CD4-positive, alpha-beta T cell treated with Interleukin-17A for 1 hour (primary cell): ENCODE measurements at places on chromosomes 12 and 14.

DNA sequence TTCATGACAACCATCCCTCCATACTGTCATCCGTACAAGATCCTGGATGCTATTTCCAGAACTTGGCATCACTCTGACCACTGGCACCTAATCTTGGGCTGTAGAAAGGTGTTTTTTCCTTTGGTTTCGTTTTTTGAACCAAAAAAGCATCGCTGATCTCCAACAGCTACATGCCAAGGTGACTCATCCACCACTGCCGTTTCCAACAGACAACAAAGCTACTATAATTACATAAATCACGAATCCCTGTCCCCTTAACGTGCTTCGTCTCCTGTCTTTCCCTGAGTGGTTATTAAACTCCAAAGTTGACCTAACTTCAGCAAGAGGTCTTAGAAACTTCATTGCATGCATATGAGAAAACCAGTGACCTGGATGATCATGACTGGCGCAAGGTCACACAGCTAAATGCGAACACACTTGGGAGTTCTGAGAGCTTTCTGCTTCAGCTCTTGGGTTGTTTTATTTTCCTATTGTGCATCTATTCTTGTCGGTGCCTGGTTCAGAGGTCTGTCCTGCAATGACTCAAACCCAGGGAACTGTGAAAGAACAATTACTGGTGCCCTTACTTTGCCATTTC is 99.9 kb downstream of the PPM1H start:
- no peak for DNase-seq

- no peak for DNase-seq
Observed at GRCh38 chr14:92484132-92484823, 29.3 kb upstream of the RIN3 start.

DNA sequence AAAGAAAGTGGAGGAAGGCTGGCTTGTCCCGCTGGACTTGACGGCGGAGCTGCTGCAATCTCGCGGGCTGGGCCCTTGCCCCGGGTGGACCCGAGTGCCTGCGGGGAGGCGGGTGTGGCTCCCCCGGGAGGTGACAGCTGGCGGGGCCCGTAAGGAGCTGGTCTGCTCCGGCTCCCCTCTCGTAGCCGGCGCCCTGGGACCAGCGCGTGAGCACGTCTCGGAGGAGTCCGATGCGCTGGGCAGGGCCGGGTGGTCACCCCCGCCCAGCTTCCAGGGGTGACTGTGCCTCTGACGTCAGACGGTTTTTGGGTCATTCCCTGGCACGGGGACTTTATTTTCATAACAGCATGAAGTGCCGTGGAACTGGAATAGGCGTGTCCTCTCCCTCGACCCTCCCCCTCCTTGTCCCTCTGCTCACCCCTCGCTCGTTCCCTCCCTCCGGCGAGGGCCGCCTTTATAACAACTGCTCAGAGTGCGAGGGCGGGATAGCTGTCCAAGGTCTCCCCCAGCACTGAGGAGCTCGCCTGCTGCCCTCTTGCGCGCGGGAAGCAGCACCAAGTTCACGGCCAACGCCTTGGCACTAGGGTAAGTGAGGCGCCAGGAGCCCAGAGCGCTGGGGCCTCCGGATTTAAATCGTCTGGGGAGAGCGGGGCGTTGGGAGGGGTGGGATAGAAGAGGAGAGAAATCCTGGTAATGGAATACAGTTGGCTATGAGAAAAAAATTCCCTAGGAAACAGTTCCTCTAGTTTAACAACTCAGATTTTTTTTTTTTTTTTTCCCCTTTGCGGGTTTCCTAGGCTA is at the start of gene GPRC5A:
Gene GPRC5A (plus strand): TSS at position 483 of the 801 bp plus-strand sequence. CDS start 16,688 bp downstream, outside the sequence.
- DNase-seq, result peak; percentile 23

DNA sequence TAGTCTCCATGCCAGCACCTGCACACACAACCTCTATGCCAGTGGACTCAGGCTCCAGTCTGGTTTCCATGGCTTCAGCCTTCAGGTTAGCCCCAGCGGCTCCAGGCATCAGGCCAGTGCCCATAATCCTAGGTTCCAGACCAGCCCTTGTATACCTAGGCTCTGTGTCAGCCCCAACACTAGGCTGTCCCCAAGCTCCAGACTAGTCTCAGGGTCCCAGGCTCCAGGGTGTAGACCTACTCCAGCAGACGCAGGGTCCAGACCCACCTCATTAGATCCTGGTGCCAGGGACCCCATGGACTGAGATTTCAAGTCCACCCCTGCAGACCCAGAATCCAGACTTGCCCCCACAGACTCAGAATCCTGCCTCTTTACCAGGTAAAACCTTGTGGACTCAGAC is 275.9 kb downstream of the SLC16A7 start:
- DNase-seq, result no peak

GRCh38 chr14:46322076-46322475 is 329.5 kb downstream of the RPL10L start:
- DNase-seq, result no peak

GRCh38 chr14:96233661-96234060 is 22.3 kb upstream of the BDKRB1 start:
- DNase-seq, result no peak

GRCh38 chr14:22500954-22501726 is 87.9 kb downstream of the DAD1 start:
- peak; percentile 49 for DNase-seq

GRCh38 chr14:23160924-23161522 is 22.4 kb downstream of the SLC7A8 start:
- DNase-seq, result no peak

- no peak for DNase-seq
Observed at GRCh38 chr12:20120403-20120725, 248.0 kb upstream of the PDE3A start.

- no peak for DNase-seq
Observed at GRCh38 chr12:95986635-95987570, 9.2 kb downstream of the HAL start.

- DNase-seq, result no peak
Observed at GRCh38 chr14:38910092-38910491, 192.9 kb downstream of the SEC23A start.
